ENCODE measurements at places on chromosomes 4 and X.

DNA sequence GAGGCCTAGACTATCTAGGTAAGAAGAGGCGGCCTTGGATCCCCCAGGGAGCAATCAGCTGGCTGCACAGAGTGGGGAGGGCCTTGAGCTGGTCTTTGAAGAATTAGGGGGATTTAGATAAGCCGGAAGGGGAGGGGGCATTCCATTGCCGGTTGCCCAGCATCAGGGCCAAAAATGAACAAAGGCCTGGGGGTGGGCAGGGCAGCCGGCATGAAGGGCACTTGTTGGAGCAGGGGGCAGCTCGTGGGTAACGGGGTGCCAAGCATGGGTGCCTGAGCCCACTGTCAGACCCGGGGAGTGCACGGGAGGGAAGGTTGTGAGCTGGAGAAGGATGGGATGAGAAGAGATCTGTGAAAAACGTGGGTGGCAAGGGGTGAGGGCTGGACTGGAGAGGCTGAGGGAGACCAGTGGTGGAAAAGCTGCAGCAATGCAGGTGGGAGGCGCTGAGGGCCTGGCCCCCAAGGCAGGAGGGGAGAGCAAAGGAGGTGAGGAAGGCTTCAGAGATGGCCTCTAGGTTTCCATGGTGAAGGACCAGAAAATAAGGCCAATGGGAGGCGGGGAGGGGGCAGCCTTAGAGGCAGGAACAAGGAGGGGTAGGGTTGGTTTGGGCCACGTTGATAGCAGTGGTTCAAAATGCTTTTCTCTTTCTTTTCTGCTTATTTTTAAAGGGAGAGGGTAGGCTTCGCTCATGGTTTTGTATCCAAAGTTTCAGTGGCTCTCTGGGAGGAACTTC is 8.6 kb downstream of the KLF3 start:
- DNase-seq = no peak

- no peak for DNase-seq
Observed at GRCh38 chr4:55435141-55435841, 39.5 kb downstream of the TMEM165 start.

- DNase-seq = no peak
Observed at GRCh38 chrX:30060718-30061117, 154.6 kb upstream of the MAGEB2 start.

- DNase-seq = no peak
Observed at GRCh38 chr4:184721254-184721653, 12.6 kb downstream of the CENPU start.

- no peak for DNase-seq
Observed at GRCh38 chr4:38757945-38758600, 24.7 kb downstream of the TLR10 start.

DNA sequence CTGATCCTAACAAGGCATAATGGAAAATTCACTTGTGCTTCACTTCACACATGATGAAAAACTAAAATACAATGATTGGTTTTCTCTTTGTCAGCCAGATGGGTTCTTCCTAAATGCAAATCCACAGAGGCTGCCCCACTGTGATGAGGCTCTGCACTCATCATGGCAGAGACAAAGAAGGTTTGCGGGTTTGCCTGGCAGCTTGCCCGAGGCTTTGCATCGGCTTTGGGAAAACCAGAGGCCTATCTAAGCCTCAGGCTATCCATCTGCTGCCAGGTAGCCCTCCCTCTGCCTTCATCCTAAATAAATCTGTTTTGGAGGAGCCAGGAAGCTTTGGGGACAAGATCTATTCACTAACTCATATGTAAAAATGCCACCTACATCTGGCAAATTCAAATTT is 244.2 kb downstream of the PACRGL start:
- DNase-seq = no peak

- DNase-seq = no peak
Observed at GRCh38 chrX:71225009-71225408, 2.0 kb downstream of the GJB1 start.

DNA sequence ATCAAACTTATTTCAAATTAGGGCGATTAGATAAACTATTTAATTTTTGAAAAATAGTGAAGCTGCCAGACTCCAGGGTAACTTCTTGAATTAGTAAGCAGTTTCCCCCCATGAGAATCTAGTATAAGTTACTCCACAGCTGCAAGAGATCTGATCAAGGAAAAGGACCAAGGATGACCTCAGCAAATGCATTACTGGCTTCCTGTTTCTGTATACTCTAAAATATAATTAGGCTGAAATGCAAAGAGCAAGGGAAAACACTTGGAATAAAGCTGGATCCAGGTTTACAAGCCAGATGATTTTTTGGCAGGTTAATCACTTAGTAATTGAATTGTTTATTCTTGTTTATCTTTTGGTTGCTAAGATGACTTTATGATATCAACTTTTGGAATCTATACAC is 13.4 kb upstream of the P2RY10 start:
- no peak for DNase-seq

DNA sequence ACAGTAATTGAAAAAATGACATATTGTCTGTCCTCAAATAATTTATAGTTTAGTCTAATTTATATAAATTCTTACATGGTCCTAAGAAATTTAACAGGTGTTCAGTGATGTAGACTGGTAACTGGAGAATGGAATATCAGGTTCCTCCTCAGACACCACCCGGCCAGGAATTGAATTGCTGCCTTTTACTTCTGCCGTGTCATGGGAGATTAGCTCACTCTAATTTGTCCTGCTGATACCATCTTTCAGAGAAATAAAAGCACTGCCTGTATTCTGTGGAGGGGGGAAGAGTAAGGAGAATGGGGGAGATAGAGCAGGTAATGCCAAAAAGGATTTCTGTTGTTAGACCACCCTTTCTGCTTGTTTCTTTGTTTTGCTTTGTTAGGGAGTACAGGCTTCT is 125.2 kb upstream of the KLHL4 start:
- no peak for DNase-seq

GRCh38 chr4:152663203-152664066 is 16.4 kb downstream of the TMEM154 start:
- no peak for DNase-seq

- DNase-seq = no peak
Observed at GRCh38 chr4:140326395-140326993, 47.0 kb upstream of the SCOC start.

DNA sequence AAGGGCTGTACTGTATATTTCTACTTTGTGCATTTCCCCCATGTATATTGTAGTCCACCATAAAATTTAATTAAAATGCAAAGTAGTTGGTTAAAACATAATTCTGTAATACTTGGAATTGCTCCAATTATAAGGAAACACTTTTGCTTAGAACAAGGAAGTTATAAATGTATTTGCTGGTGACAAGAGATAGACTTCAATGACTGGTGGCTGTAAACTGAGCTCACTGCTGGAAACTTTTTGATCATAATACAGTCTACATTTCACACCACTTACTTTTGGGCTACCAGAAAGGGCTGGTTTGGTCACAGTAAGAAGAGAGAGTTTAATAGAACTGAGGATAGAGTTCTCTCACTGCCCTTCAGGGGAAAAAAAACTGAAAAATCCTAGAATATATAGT is 32.7 kb downstream of the DCAF8L2 start:
- no peak for DNase-seq

DNA sequence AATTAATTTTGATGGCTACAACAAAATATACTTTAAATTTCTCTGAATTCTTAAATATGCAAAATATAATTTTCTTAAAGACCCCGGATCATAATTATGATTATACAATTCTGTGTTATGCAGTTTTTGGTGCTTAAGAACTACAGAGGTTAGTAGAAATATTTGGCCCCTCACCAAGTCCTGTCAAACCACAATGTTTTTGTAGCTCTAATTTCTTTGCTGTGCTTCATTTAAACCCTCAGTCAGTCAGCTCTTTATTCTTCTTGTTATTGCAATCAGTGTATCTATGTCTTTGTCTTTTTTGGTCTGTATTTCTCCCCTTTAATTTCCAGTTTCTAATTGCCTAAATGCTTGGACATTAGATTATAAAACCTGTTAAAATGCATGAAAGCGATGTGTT is 186.1 kb downstream of the CAMK2D start:
- DNase-seq = no peak

GRCh38 chr4:73979407-73979957 is 2.3 kb downstream of the PF4 start:
- DNase-seq = no peak
